ENCODE measurements at places on chromosomes 3 and 15. TPM values are rescaled to one million over a fixed set of nuclear protein-coding genes. Genes with fewer than 3 reads are reported as not detected.

GRCh38 chr15:68186671-68187397 is 18.3 kb downstream of the CALML4 start:
- H3K4me3 ChIP-seq: no peak overlapping the region
- no peaks in the 10 kb centered on the region for H3K27me3 ChIP-seq
- H3K36me3 ChIP-seq: no peaks in the 10 kb centered on the region
- no peak for DNase-seq

DNA sequence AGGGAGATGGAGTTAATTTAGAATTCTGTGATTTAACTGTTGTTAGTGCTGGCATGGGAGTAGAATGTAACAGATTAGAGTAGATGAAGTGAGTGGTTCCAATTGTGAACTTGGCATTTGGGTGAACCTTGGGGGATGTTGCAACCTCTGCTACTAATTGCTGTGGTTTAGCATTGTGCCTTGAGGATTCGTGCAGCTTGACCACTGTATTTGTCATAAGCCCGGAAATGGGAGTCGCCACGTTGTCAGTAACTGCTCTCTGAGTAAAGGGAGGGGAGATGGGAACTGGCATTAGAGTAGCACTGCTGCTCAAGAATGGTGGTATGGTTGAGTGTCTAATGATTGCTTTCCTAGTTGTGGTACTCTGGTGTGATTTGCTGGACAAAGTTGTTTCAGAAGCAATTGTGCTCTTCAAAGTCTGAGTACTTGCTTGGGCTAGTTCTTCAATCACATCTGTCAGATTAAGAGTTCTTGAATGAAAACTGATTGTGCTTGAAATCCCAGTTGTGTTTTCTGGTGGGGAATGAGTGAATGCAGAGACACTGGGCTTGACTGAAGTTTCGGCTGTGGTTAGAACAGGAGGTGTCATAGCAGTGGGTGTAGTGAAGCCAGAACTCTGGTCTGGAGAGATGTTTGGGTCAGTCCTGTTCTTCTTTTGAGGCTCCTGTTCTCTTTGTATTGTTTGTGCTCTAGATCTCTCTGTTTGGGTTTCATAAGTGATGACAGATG is 15.4 kb downstream of the IGSF10 start:
- H3K4me1 ChIP-seq: no peaks in the 10 kb centered on the region
- no peaks in the 10 kb centered on the region for H3K27me3 ChIP-seq
- H3K4me3 ChIP-seq: no peak overlapping the region
- DNase-seq: peak; percentile 21
- H3K36me3 ChIP-seq: no peaks in the 10 kb centered on the region
- H3K27ac ChIP-seq: no peak overlapping the region

DNA sequence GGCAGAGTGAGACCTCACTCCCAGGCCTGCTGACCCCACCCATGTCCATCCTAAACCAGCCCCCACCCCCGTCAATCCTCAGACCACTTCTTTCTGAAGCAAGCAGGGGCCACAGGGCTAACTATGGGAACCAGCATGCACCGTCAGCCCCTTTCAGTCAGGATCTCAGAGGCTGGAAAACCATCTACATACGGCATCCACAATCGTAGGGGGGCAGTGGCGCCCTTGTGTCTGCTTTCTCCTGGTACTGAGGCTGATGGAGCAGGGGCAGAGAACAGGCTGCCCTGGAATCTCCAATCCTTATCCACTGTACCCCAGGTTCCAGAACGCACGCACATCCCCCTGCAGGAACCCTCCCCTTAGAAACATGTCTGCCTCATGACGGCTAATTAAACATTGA is 56.6 kb downstream of the XXYLT1 start:
- no peaks in the 10 kb centered on the region for H3K27me3 ChIP-seq
- no peak overlapping the region for H3K27ac ChIP-seq
- H3K4me1 ChIP-seq: peaks cover 17% of the 10 kb centered on the region

Gene ACTRT3
- total RNA-seq: 0.52 TPM

GRCh38 chr3:100044369-100044768 is 69.9 kb downstream of the FILIP1L start:
- no peak overlapping the region for H3K27ac ChIP-seq
- H3K4me3 ChIP-seq: no peak overlapping the region
- H3K27me3 ChIP-seq: no peaks in the 10 kb centered on the region

- H3K27ac ChIP-seq: no peak overlapping the region
- DNase-seq: no peak
- no peaks in the 10 kb centered on the region for H3K4me1 ChIP-seq
- no peaks in the 10 kb centered on the region for H3K27me3 ChIP-seq
- no peaks in the 10 kb centered on the region for H3K36me3 ChIP-seq
- H3K4me3 ChIP-seq: no peak overlapping the region
These were observed 46.9 kb downstream of the MLH1 start for GRCh38 chr3:37040231-37040630.

DNA sequence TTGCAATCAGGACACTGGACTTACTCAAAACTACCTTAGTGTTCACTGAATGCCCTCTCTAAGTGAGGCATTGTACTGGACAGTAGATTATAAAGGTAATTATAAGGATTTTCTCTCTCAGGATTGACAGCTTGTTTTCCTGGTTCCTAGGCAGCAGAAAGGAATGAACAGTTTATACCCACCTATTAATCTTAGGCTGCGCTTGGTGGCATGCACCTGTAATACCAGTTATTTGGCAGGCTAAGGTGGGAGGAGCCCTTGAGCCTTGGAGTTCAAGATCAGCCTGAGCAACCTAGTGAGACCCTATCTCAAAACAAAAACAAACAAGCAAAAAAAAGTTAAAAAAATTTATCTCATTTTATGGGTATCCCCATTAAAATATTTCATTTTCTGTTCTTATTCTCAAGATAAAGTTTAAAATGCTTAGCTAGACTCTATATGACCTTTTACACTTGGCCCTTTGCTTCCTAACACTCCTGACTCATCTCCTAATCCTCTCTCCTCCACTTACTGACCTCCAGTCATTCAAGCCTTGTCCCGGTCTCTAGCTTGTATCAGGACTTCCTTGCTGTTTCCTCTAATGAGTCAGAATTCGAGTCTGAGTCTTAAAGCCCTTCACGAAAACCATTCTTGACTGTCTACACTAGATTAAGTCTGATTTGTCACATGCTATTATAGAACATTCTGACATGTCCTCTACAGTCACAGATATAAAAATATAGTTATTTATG is 348.6 kb downstream of the NLGN1 start:
- no peak overlapping the region for H3K27ac ChIP-seq
- DNase-seq: peak; percentile 6
- no peaks in the 10 kb centered on the region for H3K36me3 ChIP-seq
- H3K4me1 ChIP-seq: no peaks in the 10 kb centered on the region
- H3K27me3 ChIP-seq: no peaks in the 10 kb centered on the region

Gene HERC2
- 76.5 TPM for total RNA-seq

DNA sequence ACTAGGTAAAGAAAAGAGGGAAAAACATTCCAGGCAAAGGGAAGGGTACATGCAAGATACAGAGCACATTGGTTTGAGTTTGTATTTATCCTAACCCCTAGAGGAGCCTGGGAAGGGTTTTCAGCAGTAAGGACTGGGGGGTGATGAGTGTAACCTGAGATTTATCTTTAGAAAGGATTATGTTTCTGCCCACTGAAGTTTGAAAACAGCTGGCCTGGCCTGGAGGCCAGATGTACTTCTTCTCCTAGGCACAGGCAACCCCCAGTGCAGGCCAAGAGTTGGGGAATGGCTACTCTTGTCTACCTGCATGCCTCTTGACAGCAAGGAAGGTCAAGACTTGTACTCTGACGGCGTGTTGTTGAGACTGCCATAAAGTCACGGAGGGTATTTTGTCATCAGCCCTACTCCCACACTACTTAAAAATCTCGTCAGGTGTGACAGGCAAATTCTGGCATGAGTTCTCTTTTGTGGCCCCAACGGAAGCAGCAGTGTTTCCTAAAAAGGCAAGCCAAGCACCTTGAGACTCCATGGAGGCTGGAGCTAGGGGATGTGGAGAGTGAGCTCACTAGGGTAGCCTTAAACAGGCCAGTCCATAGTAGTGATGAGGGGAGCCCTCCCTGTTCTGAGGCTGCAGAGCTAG is 241.5 kb upstream of the WNT5A start:
- H3K27ac ChIP-seq: no peak overlapping the region
- no peak overlapping the region for H3K4me3 ChIP-seq
- no peaks in the 10 kb centered on the region for H3K4me1 ChIP-seq
- H3K36me3 ChIP-seq: no peaks in the 10 kb centered on the region
- H3K27me3 ChIP-seq: no peaks in the 10 kb centered on the region
- DNase-seq: no peak

Gene TRH
- not detected for total RNA-seq

Gene RSRC1
- 21.5 TPM for total RNA-seq

DNA sequence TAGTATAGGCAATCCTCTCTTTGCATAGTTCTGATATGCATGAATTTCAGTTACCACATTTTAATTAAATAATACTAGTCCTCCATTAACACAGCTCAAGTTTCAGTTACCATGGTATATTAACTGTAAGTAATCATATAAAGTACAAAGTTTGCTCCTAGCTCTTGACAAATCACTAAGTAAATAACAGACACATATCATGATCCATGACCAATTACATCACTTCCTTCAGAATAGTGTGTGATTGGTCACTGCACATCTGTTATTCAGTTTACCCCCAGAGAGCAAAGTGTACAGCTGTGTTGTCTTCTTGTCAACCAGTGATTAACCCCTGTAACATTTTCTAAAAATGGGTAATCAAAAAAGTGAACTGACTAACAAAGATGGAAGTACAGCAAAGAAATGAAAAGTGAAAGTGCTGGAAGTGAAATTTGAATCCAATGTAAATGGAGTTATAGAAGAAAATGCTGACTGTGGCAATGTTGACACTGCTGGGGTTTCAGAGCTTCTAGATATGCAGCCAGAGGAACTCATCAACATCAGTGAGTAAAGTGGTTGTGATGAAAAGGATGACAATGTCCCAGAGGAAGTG is 30.2 kb upstream of the LEKR1 start:
- H3K36me3 ChIP-seq: no peaks in the 10 kb centered on the region
- no peak overlapping the region for H3K4me3 ChIP-seq
- no peak for DNase-seq
- H3K4me1 ChIP-seq: peaks cover 4% of the 10 kb centered on the region
- no peaks in the 10 kb centered on the region for H3K27me3 ChIP-seq
- no peak overlapping the region for H3K27ac ChIP-seq
